ENCODE measurements at places on chromosomes 1 and 21. TPM values are rescaled to one million over a fixed set of nuclear protein-coding genes. Genes with fewer than 3 reads are reported as not detected.

Gene RGS16
- 1.3 TPM for total RNA-seq

Gene ICOSLG
- 2.6 TPM for total RNA-seq

Gene TFB2M
- total RNA-seq: 9.0 TPM

Gene SEC16B
- 4.8 TPM for total RNA-seq

Gene CSF1
- total RNA-seq: 54.7 TPM

Gene MROH9
- total RNA-seq: not detected

Gene CD1E
- not detected for total RNA-seq

Gene EDEM3
- 43.2 TPM for total RNA-seq

Gene NES
- total RNA-seq: 14.9 TPM
